ENCODE measurements at places on chromosomes 13 and 19.

DNA sequence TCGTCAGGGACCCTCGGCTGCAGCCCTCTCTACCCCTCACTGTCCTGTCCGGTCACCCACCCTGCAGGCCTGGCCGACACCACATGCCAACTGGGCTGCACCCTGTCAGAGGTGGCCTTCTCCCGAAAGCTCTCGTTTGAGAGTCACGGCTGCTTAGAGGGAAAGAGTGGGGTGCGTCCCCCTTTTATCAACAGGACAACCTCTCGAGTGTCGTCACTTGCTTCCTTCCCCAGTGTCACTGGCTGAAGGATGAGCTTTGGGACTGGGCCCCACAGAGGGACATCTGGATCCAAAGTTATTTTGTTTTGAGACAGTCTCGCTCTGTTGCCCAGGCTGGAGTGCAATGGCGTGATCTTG, 28.5 kb downstream of the MAP2K2 start:
- DNase-seq, result no peak

DNA sequence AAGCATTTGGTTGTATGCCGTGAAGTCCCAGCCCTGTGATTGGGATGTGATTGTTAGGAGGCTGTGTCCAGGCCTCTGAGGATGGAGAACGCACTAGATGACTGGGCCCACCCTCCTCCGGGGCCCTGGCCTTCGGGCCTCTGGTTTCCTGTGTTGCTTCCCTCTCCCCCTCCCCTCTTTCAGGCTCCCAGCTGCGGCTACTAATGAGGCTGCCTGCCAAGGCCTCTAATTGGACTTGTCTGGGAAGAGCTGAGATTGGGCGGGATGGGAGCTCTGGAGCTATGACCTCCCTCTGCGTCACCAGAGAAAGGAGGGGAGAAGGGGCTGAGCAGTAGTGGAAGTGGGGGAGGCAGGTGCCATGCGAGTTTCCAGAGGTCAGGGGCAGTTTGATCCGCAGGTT, 9.9 kb downstream of the PTH2 start:
- DNase-seq, result no peak

GRCh38 chr13:74306496-74306895, 172.3 kb upstream of the KLF12 start:
- no peak for DNase-seq

GRCh38 chr19:15575406-15575805, 39.6 kb upstream of the CYP4F8 start:
- no peak for DNase-seq

GRCh38 chr13:84430015-84430414, 547.7 kb upstream of the SLITRK1 start:
- DNase-seq, result no peak

DNA sequence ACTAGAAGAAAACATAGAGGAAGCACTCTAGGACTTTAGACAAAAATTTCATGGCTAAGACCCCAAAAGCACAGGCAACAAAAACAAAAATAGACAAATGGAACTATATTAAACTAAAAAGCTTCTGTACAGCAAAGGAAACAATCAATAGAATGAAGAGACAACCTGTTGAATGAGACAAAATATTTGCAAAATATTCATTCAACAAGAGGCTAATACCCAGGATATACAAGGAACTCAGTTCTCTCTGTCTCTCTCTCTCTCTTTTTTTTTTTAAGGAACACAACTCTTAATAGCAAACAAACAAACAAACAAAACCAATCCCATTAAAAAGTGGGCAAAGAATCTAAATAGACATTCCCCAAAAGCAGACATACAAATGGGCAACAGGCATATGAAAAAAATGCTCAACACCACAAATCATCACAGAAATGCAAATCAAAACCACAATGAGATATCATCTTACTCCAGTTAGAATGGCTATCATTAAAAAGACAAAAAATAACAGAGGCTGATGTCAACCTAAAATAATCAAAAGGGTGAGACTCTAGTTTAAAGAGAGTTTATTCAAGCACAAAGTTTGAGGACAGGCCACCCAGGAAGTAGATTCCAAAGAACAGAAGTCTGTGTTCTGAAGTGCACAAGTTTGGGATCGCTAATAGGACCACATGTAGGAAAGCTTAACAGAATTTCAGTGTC, 27.1 kb upstream of the SLC7A9 start:
- DNase-seq, result no peak

DNA sequence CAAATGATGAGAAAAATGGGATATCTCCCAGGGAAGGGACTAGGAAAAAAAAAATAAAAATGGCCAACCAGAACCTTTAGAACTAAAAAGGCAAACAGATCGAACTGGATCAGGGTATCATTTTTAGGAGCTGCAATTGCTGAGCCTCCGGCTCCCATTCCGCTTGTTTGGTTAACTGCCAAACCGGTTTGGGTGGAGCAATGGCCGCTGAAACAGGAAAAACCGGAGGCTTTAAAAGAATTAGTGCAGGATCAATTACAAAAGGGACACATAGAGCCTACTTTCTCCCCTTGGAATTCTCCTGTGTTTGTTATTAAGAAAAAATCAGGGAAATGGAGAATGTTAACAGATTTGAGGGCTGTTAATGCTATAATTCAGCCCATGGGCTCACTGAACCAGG, 12.7 kb upstream of the ZNF443 start:
- no peak for DNase-seq

GRCh38 chr19:16398530-16399249, 73.1 kb downstream of the EPS15L1 start:
- no peak for DNase-seq

GRCh38 chr13:73778242-73778864, 355.9 kb downstream of the KLF12 start:
- DNase-seq, result no peak

DNA sequence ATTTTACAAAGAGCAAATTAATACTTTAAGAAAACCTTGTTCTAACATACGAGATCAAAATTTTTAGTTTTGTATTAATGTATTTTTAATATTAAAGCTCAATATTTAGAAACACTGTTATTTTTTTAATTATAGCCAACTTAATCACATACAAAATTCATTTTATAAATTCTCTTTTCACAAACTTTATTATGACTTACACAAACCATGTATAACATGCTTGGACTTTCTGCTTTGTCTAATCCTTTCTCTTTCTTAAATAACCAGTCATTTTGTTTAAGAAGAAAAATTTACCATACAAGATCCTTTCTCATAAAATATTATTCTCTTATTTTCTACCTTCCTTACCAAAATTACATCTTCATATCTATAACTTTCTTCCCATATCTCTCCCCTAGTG, 62.2 kb downstream of the CYSLTR2 start:
- DNase-seq, result no peak

DNA sequence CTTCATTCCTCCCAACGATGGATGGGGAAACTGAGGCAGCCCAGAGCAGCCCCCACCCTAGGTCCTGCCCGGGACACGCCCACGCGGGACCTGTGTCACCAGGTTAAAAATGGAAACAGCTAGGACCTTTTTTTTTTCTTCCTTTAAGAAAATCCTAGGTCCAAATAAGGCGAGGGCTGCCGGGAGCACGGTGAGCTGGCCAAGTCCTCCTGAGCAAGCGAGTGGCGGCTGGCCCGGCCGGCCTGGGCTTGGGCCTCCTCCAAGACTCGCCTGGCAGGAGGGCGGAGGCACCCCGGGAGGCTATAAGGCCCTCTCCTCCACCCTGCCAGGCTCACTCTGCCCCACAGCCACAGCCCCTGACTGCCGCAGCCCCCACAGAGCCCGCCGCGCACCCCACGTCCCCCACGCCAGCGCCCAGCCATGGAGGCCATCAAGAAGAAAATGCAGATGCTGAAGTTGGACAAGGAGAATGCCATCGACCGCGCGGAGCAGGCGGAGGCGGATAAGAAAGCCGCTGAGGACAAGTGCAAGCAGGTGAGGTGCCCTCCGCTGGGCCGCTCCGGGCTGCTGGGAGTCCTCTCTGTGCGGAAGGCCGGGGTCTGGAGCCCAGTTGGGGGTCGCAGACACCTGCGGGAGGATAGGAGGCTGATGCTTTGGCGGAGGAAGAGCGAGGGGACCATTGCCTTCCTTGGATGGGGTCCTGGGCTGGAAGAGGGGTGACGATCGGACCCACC, 8.9 kb upstream of the TPM4 start:
- no peak for DNase-seq

GRCh38 chr19:10975374-10976130, 14.7 kb downstream of the SMARCA4 start:
- no peak for DNase-seq

All from K562 (cell line).